ENCODE measurements at places on chromosomes 12 and 14.

DNA sequence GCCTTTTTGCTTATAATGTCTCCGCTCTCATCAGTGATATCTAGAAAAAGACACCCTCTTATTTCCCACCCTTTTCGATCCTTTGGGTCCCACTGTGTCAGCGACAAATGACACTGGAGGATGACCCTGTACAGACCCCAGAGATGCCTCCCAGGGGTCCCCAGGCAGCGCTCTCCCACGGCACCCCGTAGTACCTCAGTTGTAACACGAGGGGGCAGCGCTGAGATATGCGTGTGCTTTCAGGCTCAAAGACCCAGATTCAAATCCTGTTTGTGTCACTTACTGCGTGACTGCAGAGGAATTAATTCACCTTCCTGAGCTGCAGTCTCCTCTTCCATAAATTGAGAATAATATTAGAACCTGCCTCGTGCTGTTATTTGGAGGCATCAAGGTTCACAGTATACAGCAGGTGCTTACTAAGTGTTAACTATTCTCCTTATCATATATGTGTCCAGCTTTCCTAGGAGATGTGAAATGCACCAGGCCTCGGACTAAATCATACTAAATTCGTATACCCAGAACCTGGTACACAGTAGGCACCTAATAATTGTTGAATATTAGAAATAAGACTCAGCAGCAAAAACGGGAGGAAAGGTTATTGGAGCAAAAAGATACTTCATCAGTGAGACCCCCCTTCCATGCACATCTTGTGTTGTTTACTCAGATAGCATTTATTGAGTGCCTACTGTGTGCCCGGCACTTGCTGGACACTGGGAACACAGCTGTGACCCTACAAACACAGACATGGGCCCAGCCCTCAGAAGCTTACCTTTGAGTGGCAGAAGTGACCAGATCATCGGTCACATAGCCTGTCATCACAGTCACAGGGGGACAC, 99.9 kb downstream of the PHETA1 start:
- DNase-seq: no peak

DNA sequence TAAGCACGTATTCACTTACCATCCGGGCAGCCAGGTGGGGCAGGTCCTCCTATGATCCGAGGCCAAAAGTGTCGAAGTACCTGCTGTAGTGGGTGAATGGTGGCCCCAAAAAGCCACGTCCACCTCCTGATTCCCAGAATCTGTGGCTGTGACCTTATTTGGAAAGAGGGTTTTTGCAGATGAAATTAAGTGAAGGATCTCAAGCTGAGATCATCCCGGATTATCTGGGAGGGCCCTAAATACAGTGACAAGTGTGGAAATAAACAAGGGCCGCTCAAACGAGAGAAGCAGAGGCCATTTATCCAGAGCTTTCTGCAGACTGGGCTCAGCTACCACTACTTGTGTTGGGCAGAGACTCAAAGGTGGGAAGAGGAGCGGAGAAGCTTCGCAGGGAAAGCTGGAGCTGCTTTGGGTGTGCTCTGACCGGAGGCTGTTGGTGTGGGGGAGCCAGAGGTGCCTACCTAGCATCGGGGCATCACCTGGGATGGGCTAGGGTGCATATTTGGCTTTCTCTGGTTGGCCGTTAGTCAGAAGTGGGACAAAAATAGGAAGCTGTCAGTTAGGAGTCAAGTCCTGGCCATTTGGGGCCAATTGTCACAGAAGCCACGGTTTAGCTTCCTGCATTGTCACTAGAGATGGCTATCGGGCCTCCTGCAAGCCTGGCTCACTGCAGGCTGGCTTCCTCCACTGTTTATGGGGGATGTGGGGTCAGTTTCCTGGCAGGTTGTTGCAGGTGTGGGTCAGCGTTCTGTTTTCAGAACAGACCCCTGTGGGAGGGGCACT, 27.8 kb upstream of the DLK1 start:
- no peak for DNase-seq

DNA sequence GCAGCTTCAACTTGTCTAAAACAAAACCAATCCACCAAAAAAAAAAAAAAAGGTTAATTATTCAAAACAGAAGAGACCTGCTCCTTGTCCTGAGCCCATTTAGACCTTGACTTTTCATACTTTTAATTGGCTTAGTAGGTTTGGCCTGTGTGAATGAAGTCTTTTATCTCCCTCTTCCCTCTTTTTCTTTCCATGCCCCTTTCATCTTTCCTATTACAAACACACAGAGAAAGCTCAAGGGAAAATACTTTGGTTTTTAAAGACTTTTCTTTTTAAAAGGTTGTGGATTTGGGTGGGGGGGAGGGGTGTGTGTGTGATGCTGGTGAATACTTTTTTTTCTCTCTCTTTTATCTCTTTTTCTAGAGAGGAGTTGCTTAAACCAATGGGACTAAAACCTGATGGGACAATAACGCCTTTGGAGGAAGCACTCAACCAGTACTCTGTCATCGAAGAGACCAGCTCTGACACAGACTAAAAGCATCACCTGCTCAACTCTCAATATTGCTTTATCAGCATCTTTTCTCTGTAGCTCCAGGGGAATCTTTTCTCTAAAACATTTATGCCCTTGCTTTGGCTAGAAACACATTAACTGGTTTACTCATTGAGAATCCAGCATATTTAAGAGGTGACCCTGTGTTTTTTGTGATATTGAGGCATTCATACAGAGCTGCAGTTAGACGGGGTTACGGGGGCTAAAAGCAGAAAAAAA, 70.0 kb upstream of the TMEM263 start:
- no peak for DNase-seq

GRCh38 chr14:38745861-38746260, 357.2 kb downstream of the SEC23A start:
- DNase-seq: no peak

GRCh38 chr12:52358575-52359350, 8.5 kb downstream of the KRT85 start:
- no peak for DNase-seq

GRCh38 chr12:121175383-121176119, 34.4 kb upstream of the P2RX4 start:
- DNase-seq: no peak

- DNase-seq: no peak
Measured at GRCh38 chr14:44589180-44589579, 82.1 kb upstream of the FSCB start.

DNA sequence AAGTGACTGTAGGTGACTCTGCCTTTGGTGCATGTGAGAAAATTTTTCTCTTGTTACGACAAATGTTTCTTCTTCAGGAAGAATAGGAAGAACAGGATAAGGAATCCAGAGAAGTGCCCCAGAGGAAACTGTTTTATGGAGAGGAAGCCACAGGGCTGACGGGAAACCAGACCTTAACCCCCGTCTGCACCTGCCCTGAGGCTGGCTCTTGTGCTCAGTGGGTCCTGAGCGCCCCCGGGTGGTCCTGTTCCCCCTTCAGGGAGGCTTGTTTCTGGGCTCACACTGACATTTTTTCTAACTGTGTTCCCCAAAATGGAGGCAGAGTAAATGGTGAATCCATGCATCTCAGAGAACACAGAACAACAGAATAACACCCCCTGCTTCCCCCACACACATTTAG, 691.8 kb downstream of the TMEM121 start:
- DNase-seq: no peak

GRCh38 chr12:96578526-96579125, 89.2 kb downstream of the CFAP54 start:
- peak; percentile 14 for DNase-seq

GRCh38 chr14:94697773-94698556, 71.9 kb downstream of the GSC start:
- DNase-seq: no peak

- peak; percentile 91 for DNase-seq
Measured at GRCh38 chr12:122072031-122072970, 6.3 kb upstream of the MLXIP start.

GRCh38 chr14:104717646-104718045, 6.4 kb upstream of the ADSS1 start:
- DNase-seq: no peak

GRCh38 chr12:95096852-95097251, 23.4 kb upstream of the NR2C1 start:
- no peak for DNase-seq

- DNase-seq: no peak
Measured at GRCh38 chr12:51591016-51591901, at the start of gene SCN8A. TSS of gene SCN8A (plus strand) at chr12:51591233. CDS start at chr12:51662818, 71,585 bp downstream.

- DNase-seq: no peak
Measured at GRCh38 chr14:54325766-54326165, 71.0 kb upstream of the CDKN3 start.

DNA sequence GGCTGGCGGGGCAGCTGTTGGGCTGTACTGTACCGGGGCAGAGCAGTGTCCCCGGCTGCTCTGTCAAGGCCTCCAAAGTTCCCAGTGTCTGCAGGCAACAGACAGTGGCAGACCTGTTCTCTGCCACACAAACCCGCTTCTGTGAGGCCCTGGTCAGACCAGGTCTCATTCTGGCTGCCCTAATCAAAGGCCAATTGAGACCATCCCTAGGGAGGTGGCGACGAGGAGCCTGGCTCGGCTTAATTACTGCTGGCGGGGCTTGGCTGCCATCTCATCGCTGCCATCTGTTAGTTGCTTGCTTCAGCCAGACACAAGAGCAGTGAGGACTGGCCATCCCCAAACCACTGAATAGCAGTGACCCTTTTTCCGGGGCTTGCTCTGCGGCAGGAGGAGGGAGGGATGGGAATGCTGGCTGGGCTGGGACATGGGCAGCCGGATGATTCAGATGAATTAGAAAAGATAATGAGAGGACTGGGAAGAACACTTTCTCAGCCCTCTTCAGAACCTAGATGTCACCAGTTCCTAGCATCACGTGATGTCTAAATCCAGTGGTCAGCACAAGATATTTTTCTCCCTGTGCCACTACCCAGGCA, 24.5 kb downstream of the ERG28 start:
- DNase-seq: no peak

GRCh38 chr12:32089586-32089985, 17.1 kb upstream of the BICD1 start:
- no peak for DNase-seq

DNA sequence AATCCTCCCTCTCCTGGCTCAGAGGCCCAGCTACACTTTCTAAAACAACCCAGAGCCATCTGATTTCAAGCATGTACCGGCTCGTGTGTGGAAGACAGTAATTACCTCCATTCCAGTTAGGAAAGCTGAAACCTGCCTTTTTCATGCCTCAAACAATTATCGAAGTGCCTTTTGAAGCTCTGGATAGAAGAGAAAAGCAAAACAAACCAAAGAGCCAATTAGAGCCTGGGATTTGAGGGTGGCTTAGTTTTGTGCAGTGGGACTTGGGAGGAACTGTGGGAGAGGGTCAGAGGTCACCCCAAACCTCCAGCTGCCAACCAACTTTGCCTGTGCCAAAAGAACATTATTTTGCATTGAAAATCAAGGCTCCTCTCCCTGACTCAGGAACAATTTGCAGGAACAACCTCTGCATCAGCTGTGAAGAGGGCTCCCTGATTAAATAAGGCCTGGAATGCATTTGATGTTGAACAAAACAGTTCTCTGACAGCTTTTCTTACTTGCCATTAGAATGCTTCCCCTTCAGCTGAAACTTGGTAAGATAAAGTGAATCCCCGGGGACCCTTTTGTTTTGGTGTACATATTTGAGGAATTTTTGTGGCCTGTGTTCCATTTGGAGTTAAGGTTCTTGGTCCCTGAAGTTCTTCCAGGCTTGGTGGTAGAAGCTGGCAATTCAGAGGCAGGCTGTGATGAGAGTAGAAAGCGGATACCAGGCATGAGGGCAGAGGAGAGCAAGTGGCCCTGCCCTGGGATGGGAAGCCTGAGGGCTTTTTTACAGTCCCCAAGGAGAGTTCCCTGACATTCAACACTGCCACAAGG, 270.1 kb downstream of the ZFP36L1 start:
- DNase-seq: no peak

GRCh38 chr14:54683882-54684794, 117.2 kb downstream of the SAMD4A start:
- peak; percentile 83 for DNase-seq

DNA sequence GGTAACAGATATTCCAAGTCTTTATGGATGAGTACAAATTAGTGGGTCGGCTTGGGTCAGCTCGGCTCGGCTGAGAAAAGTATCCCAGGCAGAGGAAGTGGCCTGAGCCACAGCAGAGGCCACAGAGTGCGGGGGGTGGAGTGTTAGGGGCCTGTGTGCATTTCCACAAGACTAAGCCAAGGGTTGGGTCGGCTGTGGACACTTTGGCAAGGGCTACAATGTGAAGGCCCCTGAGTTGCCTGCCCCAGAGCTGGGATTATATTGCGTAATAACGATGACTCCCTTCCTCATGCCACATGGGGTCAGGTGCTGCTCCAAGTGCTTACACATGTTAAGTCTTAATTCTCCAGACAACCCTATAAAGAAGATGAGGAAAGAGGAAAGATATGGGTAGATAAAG, 11.4 kb downstream of the EVL start:
- peak; percentile 86 for DNase-seq

GRCh38 chr14:61977217-61977616, 215.0 kb downstream of the SNAPC1 start:
- no peak for DNase-seq

DNA sequence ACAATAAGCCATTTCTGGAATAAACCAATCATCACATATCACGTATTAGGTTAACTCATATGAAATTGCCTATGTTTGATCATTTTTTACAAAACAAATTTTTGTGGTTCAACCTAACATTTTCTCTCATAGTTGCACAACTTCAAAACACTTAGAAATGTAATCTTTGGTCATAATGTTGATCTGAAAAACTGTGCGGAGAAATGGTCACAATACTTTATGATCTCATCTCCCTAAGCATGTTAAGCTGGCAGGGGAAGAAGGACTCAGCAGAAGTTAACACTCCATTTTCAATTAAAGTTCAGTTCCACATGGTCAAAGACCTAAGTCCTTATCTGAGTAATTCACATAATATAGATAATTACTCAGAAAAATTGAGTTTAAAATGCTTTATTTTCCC, 194.8 kb downstream of the CAPZA3 start:
- no peak for DNase-seq

GRCh38 chr14:24435998-24436354, 6.2 kb downstream of the KHNYN start:
- no peak for DNase-seq

DNA sequence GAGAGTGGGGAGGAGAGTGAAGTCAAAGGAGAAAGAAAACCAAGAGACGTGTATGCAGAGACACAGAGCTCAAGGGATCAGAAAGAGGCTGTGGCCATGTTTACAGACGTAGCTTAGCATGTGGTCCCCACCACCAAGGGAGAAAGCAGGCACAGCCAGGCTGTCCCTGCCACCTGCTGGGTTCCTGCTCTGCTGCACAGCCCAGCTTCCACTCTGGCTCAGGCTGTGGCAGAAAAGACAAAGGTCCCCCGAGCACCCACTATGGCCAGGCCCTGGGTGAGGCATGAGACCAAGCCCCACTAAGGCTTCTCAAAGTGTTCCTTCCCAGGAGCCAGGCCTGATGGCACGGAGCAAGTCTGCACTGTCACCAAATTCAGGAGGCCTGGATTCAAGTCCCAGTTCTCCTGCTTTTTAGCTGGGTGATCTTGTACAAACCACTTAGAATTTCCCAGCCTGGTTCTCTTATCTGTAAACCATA, 25.9 kb upstream of the COL2A1 start:
- DNase-seq: no peak

Measured in AG09309 (cell line).